Activated naive CD8-positive, alpha-beta T cell treated with anti-CD3 and anti-CD28 coated beads, Interleukin-2, amount 50 U/mL, for 24 hours (primary cell): ENCODE measurements at places on chromosomes 7 and 10.

DNA sequence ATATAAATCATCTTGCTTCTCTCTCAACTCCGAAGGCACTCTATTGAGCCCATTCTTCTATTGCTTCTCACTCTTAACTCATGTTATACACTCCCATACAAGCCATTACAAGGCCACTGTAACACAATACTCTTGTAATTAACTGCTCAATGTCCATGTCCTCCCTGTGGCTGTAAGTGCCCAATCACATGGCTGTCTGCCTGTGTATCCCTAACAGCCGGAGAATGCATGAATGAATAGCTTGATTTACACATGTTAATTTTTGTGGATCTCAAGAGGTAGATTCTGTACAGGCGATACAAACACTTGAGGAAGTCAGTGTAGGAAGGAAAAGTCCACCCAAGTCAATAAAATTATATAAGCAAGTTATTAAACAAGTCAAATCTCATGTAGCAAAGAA, 215.6 kb downstream of the DOCK4 start:
- H3K27me3 ChIP-seq = no peaks in the 10 kb centered on the region
- no peaks in the 10 kb centered on the region for H3K36me3 ChIP-seq
- no peak overlapping the region for H3K27ac ChIP-seq
- no peak for DNase-seq
- H3K4me1 ChIP-seq = no peaks in the 10 kb centered on the region
- H3K4me3 ChIP-seq = no peak overlapping the region

GRCh38 chr10:96532523-96532922, 18.8 kb upstream of the TLL2 start:
- H3K4me3 ChIP-seq = no peak overlapping the region
- no peaks in the 10 kb centered on the region for H3K4me1 ChIP-seq
- H3K27ac ChIP-seq = no peak overlapping the region
- peaks cover 40% of the 10 kb centered on the region for H3K36me3 ChIP-seq

- H3K4me3 ChIP-seq = peak overlapping the region; percentile 91
- peaks cover 72% of the 10 kb centered on the region for H3K4me1 ChIP-seq
- H3K27me3 ChIP-seq = no peaks in the 10 kb centered on the region
- peak overlapping the region; percentile 97 for H3K27ac ChIP-seq
Measured at GRCh38 chr10:5813091-5813340, 218 bp downstream of the GDI2 start.

DNA sequence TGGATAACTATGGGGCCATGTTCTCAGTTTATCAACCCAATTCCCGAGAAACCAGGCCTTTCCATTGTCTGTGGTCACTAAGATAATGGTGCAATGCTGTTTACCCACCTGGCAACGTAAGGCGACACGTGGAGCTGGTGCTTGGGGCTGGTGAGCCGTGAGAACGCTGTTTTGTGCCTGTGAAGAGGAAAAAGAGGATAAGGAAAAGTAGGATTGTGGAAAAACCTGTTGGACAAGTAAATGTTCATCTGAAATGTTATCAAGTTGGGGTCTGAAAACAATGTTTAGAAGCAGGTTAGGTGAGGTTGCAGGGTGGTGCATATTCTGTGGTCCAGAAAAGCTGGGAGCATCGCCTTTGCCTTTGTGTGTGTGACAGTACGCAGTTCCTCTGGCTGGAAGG, 88.5 kb downstream of the PPP1R17 start:
- H3K4me3 ChIP-seq = no peak overlapping the region
- DNase-seq = no peak
- no peak overlapping the region for H3K27ac ChIP-seq
- H3K36me3 ChIP-seq = no peaks in the 10 kb centered on the region

GRCh38 chr10:12279281-12279680, 70.1 kb upstream of the CAMK1D start:
- no peak overlapping the region for H3K4me3 ChIP-seq
- no peak for DNase-seq
- H3K4me1 ChIP-seq = no peaks in the 10 kb centered on the region

DNA sequence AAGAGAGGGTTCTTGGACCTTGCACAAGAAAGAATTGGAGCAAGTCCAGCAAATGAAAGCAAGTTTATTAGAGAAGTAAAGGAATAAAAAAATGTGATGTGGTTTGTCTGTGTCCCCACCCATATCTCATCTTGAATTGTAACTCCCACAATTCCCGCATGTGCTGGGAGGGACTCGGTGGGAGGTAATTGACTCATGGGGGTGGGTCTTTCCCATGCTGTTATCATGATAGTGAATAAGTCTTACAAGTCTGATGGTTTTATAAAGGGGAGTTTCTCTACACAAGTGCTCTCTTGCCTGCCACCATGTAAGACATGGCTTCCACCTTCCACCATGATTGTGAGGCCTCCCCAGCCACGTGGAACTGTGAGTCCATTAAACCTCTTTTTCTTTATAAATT, 39.2 kb upstream of the FZD9 start:
- H3K4me3 ChIP-seq = no peak overlapping the region
- H3K27ac ChIP-seq = no peak overlapping the region
- DNase-seq = no peak

DNA sequence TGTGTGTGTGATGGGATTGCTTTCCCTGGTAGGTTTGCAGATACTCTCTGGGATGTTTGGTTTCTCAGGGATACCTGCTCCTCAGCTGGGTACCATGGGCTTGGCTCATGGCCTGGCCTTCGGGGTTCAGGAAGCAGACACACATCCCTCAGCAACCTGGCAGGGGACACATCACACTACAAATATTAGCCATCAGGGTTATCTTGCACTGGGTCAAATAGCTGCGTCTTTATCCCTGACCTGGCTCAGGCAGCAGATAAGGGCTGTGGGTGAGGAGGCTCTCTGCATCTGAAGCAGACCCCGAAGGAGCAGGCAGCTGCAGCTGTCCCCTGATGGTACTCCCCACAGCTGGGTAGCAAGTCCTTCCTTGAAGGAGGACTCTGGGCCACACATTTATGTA, 25.7 kb upstream of the CDHR3 start:
- H3K27ac ChIP-seq = no peak overlapping the region
- no peaks in the 10 kb centered on the region for H3K36me3 ChIP-seq
- DNase-seq = no peak
- peaks cover 3% of the 10 kb centered on the region for H3K4me1 ChIP-seq
- H3K4me3 ChIP-seq = no peak overlapping the region

GRCh38 chr7:14894826-14895225, 7.7 kb downstream of the DGKB start:
- H3K27me3 ChIP-seq = no peaks in the 10 kb centered on the region
- H3K4me1 ChIP-seq = no peaks in the 10 kb centered on the region
- no peak overlapping the region for H3K27ac ChIP-seq
- no peak overlapping the region for H3K4me3 ChIP-seq
- no peak for DNase-seq

DNA sequence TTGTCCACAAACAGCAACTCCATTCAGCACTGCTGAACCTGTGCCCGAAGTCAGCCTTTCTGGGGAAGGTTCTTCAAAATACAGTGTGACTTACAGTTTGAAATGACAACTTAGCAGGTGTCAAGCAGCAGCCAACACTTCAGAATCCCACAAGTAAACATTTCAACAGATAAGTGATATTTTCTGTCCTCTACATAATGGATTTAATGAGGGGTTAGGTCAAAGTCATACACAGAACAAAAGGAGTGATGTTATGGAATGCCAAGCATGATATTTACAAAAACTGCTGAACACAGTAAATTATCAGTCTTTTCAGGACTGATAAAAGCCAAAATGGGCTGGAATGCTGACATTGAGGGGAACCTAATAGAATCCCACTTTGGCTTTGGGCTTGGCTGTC, 77.6 kb upstream of the JAZF1 start:
- H3K27me3 ChIP-seq = peaks cover 33% of the 10 kb centered on the region
- DNase-seq = no peak
- no peak overlapping the region for H3K27ac ChIP-seq
- H3K4me3 ChIP-seq = no peak overlapping the region
- no peaks in the 10 kb centered on the region for H3K36me3 ChIP-seq
- no peaks in the 10 kb centered on the region for H3K4me1 ChIP-seq

DNA sequence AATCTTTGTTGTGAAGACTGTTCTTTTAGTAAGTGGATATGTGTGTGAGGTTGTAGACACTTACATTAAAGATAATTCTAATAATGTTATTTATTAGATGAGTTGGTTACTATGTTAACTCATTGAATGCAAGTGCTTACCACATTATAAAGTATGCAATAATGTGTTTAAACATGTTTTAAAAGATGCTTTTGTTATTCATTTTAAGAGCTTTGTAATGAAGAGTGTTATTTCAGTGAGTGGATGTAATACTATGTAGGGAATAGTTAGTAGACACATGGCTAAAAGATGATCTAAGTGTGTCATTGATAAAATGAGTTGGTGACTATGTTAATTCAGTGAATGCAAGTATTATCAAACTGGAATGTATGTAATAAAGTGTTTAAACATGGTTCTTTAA, 70.0 kb upstream of the VOPP1 start:
- H3K27ac ChIP-seq = no peak overlapping the region
- H3K4me3 ChIP-seq = no peak overlapping the region
- H3K4me1 ChIP-seq = peaks cover 5% of the 10 kb centered on the region

DNA sequence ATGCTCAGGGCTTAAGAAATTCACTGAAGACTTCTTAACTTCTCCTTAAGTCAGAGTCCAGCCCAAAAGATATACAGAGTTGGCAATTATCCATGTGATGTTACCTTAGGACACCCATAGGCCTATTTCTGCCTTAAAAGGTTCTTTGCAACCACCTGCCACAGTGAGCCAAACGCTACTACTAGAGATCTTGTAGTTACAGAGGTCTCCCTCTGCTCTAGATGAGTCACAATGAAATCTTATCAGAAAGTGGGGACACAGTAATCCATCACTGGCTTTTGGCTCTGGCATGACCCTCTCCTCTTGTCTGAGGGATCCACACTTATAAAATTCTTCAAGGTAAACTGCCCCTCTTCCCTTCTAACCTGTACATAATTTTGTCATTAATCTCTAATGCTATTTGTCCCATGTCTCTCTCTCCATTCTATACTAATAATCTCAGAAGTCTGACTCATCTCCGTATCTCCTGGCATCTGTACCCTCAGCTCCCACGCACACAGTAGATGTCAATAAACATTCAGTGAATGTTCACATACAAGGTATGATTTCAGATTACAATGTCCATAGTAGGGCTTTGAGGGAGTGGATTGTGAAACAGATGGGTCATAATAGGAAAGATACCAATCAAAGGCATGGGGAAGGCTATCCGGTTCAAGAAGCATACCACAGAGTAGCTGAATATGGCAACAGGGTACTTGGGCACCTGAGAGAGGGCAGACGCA, 112.1 kb downstream of the SGMS1 start:
- H3K27me3 ChIP-seq = no peaks in the 10 kb centered on the region
- DNase-seq = no peak
- no peak overlapping the region for H3K4me3 ChIP-seq
- H3K27ac ChIP-seq = peak overlapping the region; percentile 15

DNA sequence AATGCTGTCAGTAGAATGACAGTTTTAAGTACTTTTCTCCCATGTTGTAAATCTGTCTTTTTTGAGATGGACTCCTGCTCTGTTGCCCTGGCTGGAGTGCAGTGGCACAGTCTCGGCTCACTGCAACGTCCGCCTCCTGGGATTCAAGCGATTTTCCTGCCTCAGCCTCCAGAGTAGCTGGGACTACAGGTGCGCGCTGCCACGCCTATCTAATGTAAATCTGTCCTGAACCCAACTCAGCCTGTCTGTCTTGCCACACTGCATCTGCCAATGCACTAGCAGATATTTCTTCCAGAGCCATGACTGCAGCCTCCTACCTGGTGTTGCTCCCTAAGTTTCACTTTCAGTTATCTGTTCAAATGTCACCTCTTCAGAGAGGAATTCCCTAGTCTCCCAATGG, 264.1 kb downstream of the PHF14 start:
- H3K36me3 ChIP-seq = no peaks in the 10 kb centered on the region
- peaks cover 4% of the 10 kb centered on the region for H3K27me3 ChIP-seq
- no peaks in the 10 kb centered on the region for H3K4me1 ChIP-seq

DNA sequence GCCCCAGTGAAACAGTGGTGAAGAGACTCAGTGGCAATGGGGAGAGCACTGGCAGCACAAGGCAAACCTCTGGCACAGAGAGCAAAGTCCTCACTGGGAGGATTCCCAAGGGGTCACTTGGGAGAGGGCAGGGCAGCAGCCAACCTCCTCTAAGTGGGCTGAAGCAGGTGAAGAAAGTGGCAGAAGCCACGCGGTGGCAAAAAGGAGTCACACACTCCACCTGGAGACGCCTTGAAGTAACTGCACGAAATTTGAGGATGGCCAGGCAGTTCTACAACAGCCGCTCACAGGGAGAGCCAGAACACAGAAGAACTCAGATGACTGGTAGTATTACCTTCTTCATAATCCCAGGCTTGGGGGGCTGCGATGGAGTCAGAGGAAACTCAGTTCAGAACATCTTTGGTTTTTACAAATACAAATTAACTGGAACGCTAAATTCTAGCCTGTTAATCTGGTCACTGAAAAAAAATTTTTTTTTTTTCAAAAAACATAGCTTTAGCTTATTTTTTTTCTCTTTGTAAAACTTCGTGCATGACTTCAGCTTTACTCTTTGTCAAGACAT, 574 bp upstream of the IL6 start:
- H3K36me3 ChIP-seq = no peaks in the 10 kb centered on the region
- H3K4me1 ChIP-seq = peaks cover 36% of the 10 kb centered on the region

- H3K27me3 ChIP-seq = no peaks in the 10 kb centered on the region
- H3K27ac ChIP-seq = no peak overlapping the region
- H3K4me1 ChIP-seq = no peaks in the 10 kb centered on the region
- DNase-seq = no peak
Measured at GRCh38 chr10:34408956-34409355, 406.1 kb downstream of the PARD3 start.

GRCh38 chr10:56481521-56482091, 120.5 kb upstream of the ZWINT start:
- H3K4me3 ChIP-seq = no peak overlapping the region
- no peaks in the 10 kb centered on the region for H3K27me3 ChIP-seq
- H3K36me3 ChIP-seq = no peaks in the 10 kb centered on the region

DNA sequence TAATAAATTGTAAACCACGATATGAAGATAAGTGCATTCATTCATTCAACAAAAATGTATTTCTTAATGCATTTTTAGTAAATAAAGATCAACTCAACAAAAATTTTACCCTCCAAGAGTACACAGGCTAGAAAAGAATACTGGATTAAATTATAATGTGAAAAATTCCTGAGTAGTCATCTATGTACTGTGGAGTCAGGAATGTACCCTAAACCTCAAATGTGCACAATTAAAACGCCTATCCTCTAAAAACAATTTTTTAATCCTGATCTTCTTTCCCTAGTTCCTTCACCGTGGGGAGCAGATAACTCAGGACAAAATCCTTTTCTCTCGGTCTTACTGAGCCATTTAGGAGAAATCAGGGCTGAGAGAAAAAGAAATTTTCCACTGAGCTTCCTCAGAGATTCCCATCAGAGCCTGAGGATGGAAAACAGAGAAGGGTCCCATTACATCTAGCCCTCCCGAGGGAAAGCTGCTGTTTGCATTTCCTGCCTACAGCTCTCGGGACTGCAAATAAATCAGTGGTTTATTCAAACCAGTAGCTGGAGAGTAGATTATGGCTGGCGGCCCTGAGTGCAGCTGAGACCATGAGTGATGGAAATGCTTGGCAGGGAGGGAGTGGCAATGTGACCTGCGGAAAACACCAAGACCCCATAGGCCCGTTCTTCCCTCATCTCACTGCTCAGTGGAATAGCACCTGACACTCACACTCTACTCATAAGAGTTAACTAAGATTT, 7.4 kb downstream of the TAS2R40 start:
- no peak overlapping the region for H3K27ac ChIP-seq
- peaks cover under 1% of the 10 kb centered on the region for H3K27me3 ChIP-seq
- H3K4me1 ChIP-seq = no peaks in the 10 kb centered on the region
- no peak for DNase-seq
- H3K4me3 ChIP-seq = no peak overlapping the region
